Activated CD4-positive, alpha-beta T cell treated with anti-CD3 and anti-CD28 coated beads, Interleukin-2, amount 50 U/mL, for 4 hours (primary cell): ENCODE measurements at places on chromosomes 5 and 9.

DNA sequence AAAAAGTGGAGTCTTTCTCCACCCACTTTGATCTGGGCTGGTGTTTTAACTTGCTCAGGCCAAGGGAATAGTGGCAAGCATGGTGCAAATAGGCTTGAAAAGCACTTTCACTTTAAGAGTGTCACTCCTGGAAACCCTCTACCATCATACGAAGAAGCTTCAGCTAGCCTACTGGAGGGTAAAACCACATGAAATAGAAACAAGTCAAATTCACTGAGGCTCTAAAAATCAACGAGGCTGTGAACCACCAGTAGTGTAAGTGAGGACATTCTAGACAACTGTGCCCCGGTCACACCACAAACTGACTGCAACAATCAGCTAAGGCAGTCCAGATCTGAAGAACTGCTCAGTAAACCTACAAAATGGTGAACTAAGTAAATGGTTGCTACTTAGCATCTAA, 2366.3 kb upstream of the C9orf72 start:
- no peak for DNase-seq

- no peak for DNase-seq
These were observed 601.8 kb downstream of the CCDC171 start for GRCh38 chr9:16154521-16155078.

DNA sequence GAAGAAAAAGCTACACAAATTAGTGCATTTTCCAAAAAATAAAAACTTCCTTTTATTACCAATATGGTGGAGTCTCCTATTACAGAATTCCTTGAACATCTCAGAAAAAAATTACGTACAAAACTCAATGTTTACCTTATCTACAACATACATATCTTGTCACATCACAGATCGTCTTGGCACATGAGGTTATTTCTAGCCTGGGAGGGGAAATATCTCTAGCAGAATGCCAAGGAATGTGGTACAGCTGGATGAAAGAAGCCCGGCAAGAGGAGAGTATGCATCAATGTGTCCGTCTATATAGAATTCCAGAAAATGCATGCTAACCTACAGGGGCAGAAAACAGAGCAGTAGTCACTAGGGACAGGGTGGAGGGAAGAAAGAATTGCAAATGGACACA, 443.8 kb downstream of the ZSWIM6 start:
- no peak for DNase-seq

GRCh38 chr9:130043654-130044623, 950 bp upstream of the FNBP1 start:
- DNase-seq = no peak

DNA sequence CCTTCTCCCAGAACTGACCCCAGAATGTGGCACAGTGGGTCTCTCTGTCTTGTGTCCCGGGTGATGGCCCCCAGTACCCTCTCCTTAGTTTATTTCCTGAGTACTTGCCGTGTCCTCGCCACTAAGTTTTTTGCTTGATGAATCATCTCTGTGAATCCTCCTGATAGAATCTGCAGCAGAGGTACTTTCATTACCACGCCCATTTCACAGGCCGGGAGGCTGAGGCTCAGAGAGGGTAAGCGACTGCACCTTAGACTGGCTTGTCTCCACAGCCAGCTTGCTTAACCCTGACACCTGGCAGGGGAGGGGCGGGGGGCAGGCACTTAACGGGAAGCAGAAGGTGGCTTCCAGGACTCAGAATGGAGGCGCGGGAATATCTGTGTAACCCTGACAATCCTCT, 7.9 kb upstream of the IER5L start:
- no peak for DNase-seq

- no peak for DNase-seq
These were observed 227.4 kb downstream of the ESM1 start for GRCh38 chr5:54758038-54758437.

DNA sequence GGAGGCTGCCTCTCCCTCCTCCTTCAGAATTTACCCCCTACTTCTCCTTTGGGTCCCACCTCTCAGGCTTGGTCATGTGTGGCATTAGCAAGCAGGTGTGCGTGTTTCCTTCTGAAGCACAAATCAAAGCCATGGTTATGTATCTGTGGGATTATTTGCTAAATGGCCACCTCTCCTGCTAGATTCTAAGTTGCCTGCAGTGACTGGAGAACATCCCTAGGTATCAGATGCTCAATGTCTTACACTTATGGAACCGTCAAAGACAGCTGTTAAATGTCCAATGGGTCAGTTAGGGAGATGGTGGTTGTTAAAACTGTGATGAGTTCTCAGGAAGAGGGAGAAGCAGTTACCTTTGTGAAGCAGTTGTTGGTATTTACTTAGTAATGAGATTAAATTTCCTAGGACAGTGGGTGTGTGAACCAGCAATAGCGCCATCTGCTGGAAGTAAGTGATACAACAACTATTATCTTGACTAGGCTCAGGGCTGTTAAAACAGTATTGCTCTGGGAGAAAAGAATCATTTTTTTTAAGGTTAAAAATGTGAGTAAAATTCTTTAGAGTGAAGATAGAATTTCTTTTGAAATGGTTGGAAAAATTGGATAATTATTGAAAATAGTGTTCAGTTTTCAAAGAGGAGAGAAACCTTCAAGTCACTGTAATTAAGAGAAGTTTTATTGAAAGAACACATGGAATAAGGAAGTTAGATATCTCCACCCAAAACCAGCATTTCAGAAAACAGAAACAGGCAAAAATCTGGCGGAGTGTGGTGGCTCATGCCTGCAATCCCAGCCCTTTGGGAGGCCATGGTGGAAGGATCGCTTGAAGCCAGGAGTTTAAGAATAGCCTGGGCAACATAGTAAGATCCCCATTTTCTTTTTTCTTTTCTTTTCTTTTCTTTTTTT, 71.3 kb downstream of the TMC1 start:
- peak; percentile 9 for DNase-seq

GRCh38 chr5:40406741-40407211, 272.9 kb upstream of the PTGER4 start:
- no peak for DNase-seq

DNA sequence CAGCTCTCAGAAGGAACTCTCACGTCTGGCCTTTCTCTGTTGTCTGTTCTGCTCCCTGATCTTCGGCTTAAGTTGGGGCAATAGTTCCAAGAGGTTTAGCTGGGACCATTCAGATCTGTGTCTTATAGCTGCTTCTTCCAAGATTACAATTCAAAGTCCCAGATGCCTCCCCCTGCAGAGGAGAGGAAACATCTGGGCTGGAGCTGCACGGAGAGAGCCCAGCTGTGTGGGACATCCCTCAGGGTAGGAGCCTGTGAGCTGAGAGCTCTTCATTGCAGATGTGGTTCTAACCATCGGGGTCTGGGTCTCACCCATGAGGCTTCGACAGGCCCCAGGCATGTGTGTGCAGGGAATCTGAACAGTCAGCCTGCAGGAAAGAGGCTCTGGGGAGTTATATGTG, 9.0 kb upstream of the PHF19 start:
- no peak for DNase-seq

- no peak for DNase-seq
These were observed 16.7 kb upstream of the COMMD10 start for GRCh38 chr5:116068028-116068632.

- DNase-seq = no peak
These were observed 1990.4 kb upstream of the CDH6 start for GRCh38 chr5:29203049-29203448.
